ENCODE measurements at places on chromosomes 1 and 21.

DNA sequence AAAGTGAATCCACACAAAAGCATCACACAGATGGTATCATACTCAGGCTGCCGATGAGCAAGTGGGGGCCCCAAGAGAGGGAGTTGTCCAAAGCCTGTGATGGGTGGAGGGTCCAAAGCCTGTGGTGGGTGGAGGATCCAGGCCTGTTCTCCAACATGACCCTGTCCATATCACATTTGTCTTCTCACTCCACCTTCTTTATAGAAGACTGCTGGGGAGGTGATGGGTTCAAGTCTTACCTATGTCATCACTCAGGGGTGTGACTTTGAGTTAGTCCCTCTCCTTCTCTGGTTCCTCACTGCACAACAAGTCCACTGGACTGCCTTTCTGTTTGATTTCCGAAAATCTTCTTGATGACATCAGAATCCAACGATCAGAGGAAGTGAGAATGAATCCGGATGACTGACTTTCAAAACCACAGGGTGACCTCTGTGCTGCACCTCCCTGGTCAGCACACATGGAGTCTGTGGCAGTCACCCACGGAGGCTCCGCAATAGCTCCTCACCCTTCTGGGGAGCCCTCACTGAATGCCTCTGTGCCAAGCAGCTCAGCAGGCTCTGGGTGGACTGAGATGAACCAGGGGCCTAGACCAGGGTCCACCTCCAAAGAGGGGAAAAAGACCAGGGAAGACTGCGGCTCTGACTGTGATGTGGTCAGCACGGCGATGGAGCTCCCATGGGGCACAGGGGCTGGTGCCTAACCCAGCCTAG, 166.8 kb downstream of the HIVEP3 start:
- no peak for DNase-seq

GRCh38 chr1:230108580-230108979, 41.5 kb downstream of the GALNT2 start:
- no peak for DNase-seq

GRCh38 chr1:167999877-168000276, 63.0 kb upstream of the MPC2 start:
- DNase-seq: no peak

GRCh38 chr1:207997486-207998268, 86.8 kb upstream of the CD34 start:
- peak; percentile 27 for DNase-seq

- no peak for DNase-seq
Measured at GRCh38 chr1:41155105-41155504, 87.0 kb downstream of the SCMH1 start.

GRCh38 chr1:111738133-111738435, 1.1 kb downstream of the INKA2 start:
- DNase-seq: no peak

DNA sequence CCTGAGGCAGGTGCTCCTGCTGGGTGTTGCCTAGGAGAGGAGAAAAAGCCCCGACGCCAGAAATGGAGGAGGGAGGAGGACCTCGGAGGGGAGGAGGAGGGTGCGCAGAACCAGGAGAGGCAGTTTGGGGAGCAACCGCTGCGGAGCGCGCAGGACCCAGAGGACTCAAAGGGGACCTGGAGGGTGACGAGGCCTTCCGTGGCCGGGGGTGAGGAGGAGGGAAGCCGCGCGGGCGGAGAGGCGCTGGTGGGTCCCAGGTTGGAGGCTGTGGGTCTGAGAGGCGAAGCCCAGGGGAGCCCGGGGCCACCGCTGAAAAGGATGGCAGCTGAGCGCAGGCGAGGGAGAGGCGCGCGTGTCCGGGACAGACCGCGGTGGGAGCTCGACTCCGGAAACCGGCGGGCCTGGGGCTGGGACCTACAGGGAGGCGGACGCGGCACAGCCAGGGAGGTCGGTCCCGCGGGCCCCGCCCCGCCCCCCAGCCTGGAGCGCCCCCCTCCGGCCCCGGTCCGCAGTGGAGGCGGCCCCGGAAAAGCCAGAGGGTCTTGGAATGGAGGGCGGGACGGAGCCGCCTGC, 15.1 kb downstream of the RNF223 start:
- DNase-seq: no peak

DNA sequence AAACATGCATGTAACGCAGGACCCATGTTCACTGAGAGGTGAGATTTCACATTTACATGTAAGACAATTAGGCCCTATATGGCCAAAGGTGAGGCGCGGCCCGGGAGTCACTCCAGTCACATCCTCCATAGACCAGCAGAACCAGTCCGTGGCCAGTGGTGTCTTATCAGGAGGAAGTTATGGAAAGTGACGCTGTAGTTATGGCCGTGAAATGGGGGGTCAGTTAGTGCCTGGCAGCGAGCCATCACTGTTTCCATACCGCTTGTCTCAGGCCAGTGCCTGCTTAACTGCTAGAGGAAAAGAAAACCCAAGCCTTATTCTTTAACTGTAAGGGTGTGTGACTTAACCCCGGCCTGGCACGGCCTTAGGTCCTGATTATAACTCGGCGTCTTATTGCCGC, 6.1 kb downstream of the C1orf159 start:
- DNase-seq: no peak

DNA sequence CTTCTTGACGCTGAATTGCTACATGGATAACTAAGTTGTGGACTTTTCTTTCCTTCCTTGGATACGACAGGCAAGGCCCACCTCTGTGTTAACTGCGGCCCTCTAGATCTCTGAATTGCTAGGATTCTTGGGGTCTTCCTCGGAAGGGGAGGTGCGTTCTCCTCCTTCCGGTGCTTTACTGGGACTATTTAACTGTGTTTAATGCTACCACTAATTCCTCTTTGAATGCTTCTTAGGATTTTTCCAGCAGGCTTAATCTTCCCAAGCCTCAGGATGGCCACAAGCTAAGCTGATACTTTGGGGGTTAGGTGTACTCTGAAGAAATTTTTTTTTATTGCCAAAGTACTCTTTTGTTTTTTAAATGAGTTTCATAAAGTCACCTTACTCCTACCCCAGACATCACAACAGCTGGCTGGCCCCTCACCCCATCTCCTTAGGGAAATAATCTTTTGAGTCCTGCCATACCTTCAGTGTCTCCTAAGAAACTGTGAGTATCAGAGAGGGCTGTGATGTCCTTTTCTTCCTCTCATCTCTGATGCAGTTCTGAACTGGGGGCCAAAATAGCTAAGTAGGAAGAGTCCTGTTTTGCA, 21.4 kb downstream of the KIRREL1 start:
- no peak for DNase-seq

DNA sequence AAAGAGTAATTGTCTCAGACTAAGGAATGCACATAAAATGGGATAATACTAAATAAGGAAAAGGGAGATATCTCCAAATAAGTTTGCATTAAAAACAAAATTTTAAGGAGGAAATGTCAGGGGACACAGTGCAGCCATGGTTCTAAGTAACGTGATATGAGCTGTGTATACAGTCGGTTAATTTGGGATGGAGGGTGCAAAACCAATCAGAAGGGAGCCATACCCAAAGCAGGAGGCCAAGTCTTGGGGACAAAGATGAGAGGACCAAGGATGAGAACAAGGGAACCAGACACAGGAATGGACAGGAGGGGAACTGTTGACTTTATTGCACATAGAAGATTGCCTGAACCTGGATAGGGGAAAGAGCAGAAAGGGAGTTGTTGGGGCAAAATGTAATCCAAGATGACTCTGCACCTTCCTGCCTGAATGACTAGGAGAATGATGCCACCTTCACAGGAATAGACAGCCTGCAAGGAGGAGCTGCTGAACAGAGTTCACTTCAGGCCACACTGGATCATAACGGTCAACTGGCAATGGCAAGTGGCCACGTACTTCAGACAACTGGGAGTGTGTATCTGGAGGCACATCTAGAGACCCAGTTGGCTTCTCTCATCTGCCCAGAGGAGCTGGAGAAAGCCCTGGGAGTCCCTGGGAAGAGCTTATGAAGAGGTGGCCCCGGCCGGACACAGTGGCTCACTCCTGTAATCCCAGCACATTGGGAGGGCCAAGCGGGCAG, 22.0 kb upstream of the BOLA1 start:
- DNase-seq: no peak

- DNase-seq: peak; percentile 46
Measured at GRCh38 chr1:86207323-86207722, 50.8 kb upstream of the COL24A1 start.

DNA sequence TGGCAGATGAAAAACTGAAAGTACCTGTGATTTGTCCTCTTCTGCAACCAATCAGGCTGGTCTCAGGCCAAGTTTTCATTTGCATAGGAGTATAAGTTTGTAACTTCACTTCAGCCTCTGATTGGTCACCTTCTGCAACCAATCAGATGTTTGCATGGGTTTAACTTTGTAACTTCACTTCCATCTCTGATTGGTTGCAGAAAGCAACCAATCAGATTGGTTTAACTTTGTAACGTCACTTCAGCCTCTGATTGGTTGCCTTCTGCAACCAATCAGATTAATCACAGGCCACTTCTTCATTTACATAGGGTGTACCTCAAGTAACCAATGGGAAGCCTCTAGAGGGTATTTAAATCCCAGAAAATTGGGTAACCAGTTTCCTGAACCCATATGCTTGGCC, 18.9 kb upstream of the TUT4 start:
- no peak for DNase-seq

DNA sequence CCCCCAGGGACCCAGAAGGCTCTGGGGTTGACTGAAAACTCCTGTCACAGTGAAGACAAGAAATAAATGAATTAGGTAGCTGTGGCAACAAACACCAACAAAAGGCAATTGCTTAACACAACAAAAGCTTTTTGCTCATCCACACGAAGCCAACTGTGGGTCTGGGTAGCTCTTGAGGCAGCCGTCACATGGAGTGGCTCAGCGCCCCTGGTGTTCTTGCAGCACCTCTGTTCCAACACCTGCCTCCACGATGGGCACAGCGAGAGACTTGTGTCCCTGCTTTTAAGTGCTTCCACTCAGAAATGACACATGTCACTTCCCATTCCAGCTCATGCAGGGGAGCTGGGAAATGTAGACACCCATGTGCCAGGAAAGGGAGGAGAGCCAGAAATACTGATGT, 364.5 kb upstream of the DUSP10 start:
- no peak for DNase-seq

DNA sequence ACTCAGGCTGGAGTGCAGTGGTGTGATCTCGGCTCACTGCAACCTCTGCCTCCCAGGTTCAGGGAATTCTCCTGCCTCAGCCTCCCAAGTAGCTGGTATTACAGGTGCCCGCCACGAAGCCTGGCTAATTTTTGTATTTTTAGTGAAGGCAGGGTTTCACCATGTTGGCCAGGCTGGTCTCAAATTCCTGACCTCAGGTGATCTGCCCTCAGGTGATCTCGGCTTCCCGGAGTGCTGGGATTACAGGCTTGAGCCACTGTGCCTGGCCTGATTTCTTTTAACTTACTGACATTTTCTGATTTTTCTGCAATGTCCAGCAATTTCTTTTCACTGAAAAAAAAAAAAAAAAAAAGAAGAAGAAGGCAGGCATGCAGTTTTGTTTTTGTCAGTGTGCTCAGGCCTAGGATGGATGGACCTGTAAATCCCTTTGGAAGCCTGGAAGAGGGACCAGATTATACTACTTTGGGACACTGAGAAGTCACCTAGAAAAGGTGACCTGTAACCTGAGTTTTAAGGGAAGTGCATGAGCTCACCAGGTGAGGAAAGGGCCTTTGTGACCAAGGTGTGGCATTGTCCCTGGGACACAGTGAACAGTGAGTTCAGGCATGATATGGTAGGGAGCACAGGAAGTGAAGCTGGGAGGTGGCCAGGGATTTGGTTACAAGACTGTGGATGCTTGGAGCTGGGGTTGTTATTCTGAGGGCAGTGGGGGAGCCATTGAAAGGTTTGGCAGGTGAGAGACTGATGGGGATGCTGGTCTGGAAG, 2.7 kb upstream of the TMEM61 start:
- DNase-seq: no peak

- peak; percentile 72 for DNase-seq
Measured at GRCh38 chr21:45643021-45643980, at the start of gene PCBP3. Gene PCBP3 (plus strand): TSS chr21:45643725. CDS start chr21:45850086, 206,361 bp downstream.

DNA sequence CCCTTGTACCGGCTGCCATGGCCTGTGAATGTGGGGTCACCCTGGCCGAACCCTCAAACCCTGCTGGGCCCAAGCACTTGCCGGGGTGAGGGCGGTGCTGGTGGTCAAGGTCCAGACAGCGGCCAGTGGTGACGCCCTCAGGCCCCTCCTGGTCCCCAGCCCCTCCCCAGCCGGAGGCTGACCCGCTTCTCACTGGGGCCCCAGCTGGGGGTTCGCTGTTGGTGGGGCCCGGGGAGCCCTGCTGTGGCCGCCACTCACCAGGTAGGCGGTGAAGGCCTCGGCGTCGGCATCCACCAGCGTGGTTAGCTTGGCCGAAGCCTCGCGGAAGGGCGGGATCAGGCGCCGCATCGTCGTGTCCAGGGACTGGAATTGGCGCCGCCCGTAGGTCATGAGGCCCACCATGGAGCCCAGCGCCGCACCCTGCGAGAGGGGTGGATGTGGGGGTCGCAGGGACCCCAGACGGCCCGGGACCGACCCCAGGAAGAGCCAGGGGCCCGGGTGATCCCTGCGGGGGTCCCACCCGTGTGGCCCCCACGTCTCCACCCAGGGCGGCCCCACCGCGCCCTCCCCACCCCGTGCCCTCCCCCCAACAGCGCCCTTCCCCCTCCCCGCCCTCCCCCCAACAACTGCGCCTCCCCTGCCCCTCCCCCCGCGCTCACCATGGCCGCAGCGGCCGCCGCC, 10.1 kb downstream of the FTCD start:
- no peak for DNase-seq

DNA sequence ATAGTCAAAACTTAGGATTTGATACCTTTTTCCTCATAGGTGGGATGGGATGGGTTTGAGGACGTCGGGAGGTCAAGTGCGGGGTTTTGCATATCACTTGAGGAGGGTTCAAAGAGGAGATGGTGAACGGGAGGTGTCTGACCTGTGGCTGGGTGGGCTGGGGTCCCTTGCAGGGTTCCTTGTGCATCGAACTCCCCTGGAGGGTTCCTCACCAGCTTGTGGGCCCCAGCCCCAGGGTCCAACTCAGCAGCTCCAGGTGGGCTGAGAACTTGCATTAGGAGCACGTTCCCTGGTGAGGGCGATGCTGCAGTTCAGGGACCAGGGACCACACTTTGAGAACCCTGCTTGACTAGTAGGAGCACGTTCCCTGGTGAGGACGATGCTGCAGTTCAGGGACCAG, 23.2 kb downstream of the TRPM2 start:
- no peak for DNase-seq

All from AG04450 (cell line).